ENCODE measurements at places on chromosomes 11 and 22.

- DNase-seq: peak; percentile 36
Measured at GRCh38 chr11:29432719-29433325, 584.0 kb downstream of the KCNA4 start.

GRCh38 chr11:131685906-131686305 is 315.5 kb downstream of the NTM start:
- no peak for DNase-seq

DNA sequence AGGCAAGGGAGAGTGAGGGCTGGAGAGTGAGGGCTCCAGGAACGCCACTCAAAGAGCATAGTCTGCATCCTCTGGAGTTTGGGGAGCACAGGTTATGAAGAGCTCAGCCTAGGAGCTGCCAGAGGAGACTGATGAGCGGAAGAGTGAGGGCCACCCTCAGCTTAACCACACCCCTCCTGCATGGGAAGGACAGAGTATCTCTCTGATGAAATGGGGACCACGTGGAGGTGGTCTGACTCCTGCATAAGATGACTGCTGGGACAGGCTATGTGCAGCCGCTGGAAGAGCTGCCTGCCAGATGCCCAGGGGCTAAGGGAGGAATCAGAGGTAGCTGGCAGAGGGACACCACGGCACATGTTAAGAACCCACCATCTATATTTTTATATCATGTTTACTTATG is 162.9 kb upstream of the POU2AF2 start:
- DNase-seq: no peak

DNA sequence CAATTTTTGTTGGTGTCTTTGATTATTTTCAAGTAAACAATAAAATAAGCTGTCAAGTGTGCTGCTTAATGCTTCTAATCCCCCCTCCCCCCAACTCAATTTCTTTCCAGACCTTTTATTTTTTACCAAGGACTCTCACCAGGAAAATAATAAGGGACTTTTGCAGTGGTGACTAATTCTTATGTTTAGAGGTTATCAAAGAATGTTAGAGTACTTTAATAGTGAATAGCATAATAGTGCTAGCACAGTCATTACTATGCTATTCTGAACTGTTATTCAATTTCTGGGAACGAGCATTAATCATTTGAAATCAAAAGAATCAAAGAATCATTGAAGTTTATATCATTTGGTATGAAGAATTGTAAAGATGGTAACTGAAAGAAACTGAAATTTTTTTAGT is 251.4 kb downstream of the DDX10 start:
- DNase-seq: no peak

DNA sequence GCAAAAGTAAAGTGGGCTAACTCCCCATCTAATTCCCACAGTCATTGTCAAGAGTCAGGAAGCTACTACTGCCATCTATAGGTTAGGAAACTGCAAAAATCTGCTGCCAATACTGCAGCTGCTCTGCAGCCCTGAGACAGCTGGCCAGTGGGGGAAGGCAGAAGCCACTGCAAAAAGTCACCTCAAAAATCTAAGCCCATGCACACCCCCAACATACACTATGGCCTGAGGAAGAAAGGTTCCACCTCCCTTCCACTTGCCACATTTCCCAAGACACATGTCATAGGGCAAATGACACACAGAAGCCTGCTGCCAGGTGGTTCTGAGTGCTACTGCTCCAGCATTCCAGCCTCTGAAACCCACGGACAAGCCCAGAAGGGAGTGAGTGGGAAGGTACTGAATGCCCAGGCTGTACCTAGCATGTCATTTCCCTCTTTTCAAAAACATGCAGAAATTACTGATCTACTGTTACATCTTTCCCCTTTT is 36.9 kb downstream of the DGCR2 start:
- peak; percentile 48 for DNase-seq

- DNase-seq: no peak
Measured at GRCh38 chr11:117183724-117184349, 5.3 kb downstream of the SIDT2 start.

GRCh38 chr11:87603887-87604286 is 566.2 kb downstream of the TMEM135 start:
- DNase-seq: peak; percentile 6

DNA sequence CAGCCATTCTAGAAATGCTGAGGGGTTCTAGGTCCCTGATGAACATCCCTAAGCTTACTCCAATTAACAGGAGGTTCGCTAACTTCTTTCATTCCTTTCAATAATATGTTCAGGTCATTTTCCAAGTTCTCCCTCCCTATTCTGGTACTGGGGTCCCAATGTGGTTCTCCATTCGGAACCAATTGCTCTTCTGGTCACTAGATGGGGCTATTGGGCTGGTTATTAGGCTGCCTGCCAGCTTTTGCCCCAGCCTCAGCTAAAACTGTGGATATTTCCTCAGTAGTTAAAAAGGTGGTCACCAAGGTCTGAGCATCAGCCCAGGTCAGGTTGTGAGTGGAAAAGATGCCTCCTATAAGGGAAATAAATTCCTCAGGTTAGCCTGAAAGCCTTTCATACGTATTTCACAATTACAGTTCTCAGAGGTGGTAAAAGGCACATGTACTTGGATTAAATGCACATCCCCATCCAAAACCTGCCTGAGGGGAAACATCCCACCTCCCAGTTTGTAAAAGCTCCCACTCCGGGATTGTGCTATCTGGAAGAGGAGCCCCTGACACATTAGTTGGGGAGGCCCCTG is 161.1 kb upstream of the CCDC179 start:
- peak; percentile 22 for DNase-seq

- DNase-seq: peak; percentile 30
Measured at GRCh38 chr11:3049430-3050243, 7.6 kb downstream of the CARS1 start.

- DNase-seq: no peak
Measured at GRCh38 chr11:122619757-122620156, 35.8 kb upstream of the UBASH3B start.

DNA sequence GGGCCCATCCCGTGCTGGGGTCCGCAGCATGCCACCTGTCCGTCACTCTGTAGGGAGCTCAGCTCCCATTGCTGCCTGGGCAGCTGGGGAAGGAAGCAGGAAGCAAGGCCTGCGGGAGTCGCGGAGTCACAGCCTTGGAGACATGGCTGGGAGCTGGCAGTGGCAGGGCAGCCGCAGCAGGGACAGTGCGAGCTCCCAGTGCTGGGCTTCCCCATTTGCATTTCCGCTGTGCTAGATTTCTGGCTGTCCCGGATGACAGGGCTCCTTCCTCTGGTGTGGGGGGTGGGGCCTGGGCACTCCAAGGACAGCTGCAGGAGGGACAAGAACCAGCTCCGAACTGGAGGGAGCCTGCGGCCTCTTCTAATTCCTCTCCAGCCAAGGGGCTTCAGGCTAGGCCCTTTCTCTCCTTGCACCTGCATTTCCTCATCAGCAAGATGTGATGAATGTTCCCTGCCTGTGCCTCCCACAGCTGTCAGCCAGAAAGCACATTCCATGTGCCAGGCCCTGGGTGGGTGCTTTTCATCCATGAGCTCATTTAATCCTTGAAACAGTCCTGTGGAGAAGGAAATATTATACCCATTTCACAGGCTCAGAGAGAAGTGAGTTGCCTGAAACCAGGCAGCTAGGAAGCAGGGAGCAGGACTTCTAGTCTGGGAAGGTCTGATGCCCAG is 48.0 kb downstream of the MYO7A start:
- DNase-seq: no peak

GRCh38 chr11:26820739-26821138 is 98.9 kb upstream of the SLC5A12 start:
- DNase-seq: no peak

DNA sequence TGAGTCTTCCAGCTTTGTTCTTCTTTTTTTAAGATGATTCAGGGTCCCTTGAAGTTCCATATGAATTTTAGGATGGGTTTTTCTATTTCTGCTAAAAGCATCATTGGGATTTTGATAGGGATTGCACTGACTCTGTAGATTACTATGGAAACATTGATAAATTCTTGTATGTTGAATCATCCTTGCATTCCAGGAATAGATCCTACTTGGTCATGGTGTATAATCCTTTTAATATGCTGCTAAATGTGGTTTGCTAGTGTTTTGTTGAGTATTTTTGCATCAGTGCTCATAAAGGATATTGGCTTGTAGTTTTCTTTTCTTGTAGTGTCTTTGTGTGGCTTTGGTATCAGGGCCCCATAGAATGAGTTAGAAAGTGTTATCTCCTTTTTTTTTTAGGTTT is 34.9 kb upstream of the PHOX2A start:
- DNase-seq: no peak

DNA sequence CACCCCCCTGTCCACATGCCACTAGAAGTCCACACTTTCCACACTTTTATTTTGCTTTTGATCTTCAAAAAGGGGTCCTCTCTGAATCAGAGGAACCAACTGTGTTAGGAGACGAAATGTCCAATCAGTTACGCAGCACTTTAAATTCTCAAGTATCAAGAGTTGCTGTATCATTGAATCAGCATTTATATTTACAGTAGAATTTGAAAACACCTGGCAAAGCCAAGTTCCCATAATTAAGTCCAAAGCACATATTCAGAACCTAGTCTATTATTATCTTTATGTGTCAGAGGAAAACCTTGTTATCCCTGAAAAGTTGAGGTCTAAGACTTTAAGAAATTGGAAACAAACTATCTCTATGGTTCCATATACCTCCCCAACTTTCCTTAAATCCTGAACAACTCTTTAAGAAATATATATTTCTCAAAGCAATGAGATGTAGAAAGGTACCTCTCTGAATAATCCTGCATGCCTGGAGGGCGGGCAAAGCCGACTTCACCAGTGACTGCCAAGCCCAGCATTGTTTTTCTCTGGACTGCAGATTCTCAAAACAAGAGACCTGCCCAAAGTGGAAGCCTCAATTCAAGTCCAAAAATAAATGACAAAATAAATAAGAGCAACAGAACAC is 75.9 kb upstream of the ARFGAP3 start:
- no peak for DNase-seq

DNA sequence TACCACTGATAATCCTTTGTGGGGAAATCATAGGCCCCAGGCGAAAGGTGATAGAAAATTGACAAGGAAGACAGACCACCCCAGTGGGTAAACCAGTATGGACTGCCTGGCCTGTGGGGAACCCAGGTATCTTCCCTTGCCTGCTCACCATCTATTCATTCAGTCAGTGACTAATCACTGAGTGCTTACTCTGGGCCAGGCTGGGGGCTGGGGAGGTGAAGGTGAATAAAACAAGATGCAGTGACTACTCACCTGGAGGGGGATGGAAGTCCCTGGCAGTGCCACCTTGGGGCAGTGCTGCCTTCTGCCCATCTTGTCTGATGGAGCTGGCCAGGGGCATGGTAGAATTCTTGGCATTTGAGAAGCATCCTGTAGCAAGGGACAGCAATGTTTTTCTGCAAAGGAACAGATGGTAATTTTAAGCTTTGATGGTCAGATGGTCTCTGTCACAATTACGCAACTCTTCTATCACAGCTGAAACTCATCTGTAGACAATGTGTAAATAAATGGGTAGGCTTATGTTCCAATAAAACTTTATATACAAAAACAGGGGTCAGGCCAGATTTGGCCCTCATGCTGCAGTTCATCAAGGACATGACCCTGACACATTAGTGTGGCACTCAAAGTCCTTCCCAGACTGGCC is 4.6 kb downstream of the ISX start:
- DNase-seq: peak; percentile 75

GRCh38 chr11:77379253-77379652 is 77.8 kb upstream of the GDPD4 start:
- DNase-seq: no peak

- no peak for DNase-seq
Measured at GRCh38 chr11:64679846-64680245, 43.2 kb downstream of the NRXN2 start.

DNA sequence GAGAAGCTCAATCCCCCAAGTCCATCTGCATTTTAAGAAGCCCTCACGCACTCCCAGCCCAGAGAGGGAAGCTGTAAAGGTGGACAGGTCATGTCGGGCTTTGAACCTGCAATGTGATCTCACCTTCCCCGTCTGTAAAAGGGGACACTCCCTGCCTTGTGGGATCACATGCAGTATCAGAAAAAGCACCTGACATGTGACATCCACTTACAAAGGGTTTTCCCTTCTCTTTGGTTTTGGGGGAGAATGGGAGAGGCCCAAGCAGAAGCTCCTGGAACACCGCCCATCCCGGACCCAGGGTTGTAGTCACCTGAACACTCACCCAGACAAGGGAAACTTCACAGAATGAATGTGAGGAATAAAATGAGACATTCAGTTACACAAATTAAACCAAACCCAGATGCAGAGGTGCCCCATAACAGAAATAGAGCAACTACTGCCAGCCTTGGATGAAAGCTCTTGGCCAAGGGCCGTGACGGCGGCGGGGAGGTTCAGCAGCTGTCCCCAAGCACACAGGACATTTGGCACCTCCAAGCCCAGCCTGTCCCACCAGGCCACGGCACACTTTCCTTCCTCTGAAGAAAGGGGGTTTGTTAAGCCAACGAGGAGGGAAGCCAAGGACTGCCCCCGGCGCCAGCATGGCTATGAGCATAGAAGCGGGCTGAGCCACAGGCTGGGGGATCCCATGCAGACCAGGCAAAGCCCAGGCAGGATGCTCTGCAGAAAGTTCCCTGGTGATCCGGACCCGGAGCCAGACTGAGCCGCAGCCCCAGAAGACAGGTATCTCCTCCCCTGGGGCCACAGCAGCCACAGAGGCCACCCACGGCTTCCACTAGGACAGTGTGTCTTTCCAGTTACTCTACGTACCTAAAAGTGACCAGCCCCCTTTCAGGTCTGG is 3.8 kb downstream of the BID start:
- DNase-seq: no peak

DNA sequence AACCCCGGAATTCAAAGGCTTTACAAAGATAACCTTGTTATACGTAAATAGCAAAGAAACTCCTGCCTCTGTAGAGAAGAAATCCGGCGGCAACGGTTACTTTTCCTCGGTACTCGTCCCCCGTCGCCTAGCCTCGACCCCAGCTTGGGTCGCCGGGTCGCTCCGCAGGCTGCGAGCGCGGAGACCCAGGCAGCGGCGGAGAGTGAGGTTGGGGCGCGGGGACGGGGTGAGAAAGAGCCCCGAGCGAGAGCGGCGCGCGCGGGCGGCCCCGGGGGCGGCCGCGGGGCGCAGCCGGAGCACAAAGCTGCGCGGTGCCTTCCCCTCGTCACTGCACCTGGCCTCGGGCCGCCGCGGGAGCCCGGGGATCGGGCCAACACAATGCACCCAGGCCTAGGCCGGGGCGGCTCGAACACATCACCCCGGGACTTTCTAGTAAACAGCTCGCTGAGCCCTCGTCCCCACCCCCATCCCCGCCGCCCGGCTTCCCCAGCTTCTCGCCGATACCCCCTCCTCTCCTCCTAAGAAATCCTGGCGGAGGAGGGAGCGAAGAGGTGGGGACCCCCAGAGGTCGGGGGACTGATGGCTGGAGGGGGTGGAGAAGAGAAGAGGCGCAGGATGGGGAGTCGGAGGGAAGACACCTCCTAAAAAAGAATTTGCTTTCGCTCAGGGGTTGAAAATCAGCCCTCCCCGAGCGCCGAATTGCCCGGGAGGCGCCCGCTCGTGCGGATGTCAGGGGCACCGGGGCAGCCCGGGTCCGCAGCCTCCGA is 845 bp downstream of the MPPED2 start:
- DNase-seq: peak; percentile 44

- no peak for DNase-seq
Measured at GRCh38 chr22:31120230-31120629, 2.5 kb upstream of the INPP5J start.

Measured in NCI-H2171 treated with DMSO at 0.1 percent for 48 hours (cell line).